Cerebellum (tissue), 4 donors: ENCODE measurements at places on chromosomes 12 and 14.

- DNase-seq: peak; percentile 41
Measured at GRCh38 chr12:76558684-76559399, 729 bp downstream of the OSBPL8 start.

DNA sequence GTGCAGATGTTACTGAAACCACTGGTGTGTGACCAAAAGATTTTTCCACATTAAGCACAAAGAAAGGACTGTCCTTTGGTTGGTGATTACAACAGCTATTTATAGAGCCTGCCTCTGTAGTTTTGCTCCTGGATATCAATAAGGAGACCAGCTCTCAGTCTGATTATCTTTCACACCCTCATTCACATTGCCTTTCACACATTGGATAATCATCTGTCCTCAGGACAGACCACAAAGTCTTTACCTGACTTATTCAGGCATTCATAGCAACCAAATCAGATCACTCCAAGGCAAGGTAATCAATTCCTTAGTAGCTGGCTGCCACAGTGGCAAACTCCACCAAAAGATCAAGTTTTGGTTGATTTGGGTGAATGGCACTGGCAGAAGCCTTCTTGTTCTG lies 59.6 kb upstream of the CPSF6 start:
- no peak for DNase-seq

- no peak for DNase-seq
Measured at GRCh38 chr12:3315201-3315661, 175.8 kb upstream of the PRMT8 start.

DNA sequence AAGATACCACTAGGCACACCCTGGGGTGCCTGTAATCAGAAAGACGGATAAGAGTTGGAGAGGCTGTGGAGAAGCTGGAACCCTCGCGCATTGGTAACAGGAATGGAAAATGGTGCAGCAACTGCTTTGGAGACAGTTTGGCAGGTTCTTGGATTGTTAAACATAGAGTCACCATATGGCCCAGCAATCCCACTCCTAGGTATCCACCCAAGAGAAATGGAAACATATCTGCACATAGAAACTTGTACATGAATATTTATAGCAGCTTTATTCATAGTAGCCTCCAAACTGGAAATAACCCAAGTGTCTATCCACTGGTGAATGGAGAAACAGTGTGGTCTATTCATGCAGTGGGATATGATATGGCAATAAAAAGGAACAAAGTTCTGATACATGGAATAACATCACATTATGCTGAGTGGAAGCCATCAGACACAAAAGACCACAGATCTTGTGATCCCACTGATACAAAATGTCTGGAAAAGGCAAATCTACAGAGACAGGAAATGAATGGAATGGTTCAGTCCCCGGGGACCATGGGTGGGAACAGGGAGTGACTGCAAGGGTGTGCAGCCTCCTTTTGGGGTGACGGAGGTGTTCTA lies 45.4 kb downstream of the JAG2 start:
- DNase-seq: no peak

DNA sequence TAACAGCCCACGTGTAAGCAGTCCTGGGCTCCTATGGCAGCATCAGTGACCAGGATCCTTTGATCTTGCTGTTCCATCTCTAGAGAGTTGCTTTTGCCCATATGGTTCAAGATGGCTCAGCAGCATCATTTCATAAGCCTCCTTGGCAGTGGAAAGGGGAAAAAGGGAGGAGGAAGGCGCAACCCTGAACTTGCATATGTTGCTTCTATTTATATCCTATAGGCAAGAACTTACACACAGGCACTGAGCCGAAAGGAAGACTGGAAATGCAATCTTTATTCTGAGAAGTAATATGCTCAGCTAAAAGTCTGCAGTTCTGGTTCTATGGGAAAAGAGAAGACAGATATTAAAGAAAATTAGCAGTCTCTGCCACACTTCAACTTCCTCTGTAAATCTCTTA lies 167.7 kb upstream of the PLXNC1 start:
- no peak for DNase-seq

GRCh38 chr12:45619736-45620135 lies 109.8 kb upstream of the ARID2 start:
- no peak for DNase-seq

GRCh38 chr14:57091030-57091608 lies 177.6 kb downstream of the EXOC5 start:
- no peak for DNase-seq
